M059J (cell line): ENCODE measurements at places on chromosomes 12 and 14. TPM values are rescaled to one million over a fixed set of nuclear protein-coding genes. Genes with fewer than 3 reads are reported as not detected.

Gene LRTM2
- 0.07 TPM in 1 of 2 replicates, not detected in the other for total RNA-seq

Gene GAS2L3
- total RNA-seq, result 32.8 and 38.6 TPM in 2 replicates

DNA sequence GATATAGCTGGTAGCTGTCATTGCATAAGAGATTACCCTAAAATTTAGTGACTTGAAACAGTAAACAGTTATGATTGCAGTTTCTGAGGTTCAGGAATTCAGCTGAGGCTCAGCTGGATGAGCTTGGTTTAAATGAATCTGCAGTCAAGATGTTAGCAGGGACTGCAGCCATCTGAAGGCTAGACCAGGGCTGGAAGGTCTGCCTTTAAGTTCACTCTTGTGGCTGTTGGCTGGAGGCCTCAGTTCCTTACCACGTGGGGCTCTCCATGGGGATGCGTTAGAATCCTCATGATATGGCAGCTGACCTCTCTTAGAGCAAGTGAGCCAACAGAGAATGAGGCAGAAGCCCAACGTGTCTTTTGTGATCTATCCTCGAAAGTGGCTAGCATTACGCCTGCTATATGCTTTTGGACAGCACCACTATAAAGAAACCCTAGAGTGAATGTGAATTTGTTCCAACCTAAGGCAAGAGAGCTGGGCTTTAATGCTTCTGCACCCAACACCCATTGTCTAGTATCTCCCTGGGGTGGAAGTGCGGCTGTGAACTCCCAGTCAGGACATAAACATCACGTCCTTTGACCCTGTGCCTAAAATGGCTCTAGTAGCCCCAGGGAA is 26.0 kb downstream of the HSPB8 start:
- DNase-seq, result no peak

Gene WNT5B
- total RNA-seq, result 25.5 and 43.5 TPM in 2 replicates

Gene IL31
- not detected in 2 replicates for total RNA-seq

- DNase-seq, result no peak
Observed at GRCh38 chr14:34175574-34175973, 224.7 kb upstream of the EGLN3 start.

DNA sequence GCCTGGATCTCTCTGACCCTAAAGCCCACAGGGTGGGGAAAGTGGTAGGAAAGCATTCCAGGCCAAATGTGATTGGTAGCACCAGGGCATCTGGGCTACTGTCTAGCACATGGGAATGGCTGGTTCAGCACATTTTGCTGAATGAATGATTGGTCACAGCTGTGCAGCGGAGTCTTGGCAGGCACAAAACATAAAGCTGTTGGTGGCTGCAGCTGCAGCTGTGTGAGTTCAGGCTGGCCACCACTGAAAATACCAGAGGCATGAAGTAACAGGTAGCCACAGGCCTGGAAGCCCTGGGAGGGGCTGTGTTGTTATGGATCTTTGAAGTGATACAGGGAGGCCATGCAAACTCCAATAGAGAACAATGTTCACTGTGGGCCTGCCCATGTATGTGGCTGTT is 72.7 kb downstream of the MYRFL start:
- peak; percentile 73 for DNase-seq

- no peak for DNase-seq
Observed at GRCh38 chr14:73492670-73493069, 1.9 kb downstream of the RIOX1 start.

DNA sequence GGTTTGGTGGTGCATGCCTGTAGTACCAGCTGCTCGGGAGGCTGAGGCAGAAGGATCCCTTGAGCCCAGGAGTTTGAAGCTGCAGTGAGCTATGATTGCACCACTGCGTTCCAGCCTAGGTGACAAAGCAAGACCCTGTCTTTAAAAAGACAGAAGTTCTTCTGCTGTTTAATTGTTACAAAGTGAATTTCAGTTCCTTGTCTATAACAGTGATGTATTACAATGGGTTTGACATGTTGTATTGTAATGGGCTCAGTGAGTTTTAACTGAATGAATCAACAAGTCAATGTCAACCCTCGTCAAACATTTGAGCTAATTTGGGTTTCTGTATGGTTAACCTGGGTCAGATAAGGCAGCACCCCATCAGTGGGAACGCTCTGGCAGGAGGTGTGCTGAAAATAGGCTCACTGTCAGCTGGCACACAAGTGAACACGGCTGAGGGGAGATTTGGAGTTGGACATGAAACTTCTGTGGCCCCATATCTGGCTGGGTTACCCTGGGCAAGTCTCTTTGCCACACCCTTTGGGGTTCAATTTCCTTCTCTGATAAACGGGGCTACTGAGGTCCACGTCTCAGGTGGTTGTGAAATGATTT is 14.0 kb upstream of the TRPV4 start:
- no peak for DNase-seq

GRCh38 chr12:88035907-88036289 is 6.7 kb upstream of the C12orf50 start:
- no peak for DNase-seq

- DNase-seq, result peak; percentile 33
Observed at GRCh38 chr12:40226705-40227104, 1.9 kb downstream of the LRRK2 start.

DNA sequence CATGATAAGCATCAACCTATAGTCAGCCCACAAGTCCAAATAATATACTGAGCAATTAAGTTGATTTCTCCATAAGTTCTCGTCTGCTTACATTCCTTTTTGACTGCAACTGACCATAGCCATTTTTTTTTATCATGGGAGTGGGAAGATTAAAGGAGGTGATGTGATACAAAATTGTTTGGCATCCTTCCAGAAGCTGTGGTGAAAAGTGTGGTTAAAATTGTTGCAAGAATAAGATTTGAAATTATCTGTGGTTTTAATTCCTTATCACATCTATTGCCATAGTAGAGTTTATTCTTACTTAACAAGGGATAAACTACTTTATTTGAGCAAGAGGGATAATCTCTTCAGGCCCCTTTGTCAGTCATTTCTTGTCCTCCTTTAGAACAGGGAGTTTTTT is 50.7 kb downstream of the LIN52 start:
- DNase-seq, result peak; percentile 49

DNA sequence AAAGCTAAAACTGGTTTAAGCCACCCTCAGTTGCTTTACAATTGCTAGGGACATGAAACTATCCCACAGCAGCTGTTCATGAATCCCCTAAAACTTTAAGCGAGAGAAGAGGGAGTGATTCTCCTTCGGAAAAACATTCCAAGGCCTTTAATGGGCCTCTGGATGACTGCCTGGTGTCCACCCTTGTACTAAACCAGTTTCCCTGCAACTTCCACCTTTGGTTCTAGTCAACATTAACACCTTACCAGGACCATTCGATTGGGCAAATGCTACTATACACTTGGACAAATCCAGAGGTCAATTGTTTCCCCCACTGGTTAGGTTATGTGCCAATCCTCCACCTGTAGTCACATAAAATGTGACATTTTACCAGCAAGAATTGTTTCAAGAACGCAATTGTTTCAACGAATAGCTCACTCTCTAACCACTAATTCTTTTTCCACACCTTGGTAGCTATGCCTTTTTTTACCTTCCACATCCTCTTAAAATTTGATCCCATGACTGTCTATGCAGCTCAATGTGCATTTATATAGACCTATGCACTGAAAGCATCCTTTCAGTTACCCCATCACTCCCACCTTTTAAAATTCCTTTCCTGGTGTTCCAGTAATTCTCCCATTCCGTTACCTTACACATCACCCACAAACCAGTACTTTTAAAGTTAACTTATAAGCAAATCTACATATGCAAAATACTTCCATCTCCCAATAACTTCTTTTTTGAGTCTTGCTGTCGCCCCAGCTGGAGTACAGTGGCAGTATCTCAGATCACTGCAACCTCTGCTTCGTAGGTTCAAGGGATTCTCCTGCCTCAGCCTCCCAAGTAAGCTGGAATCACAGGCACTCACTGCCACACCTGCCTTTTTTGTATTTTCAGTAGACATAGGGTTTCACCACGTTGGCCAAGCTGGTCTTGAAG is 3.6 kb downstream of the UBC start:
- DNase-seq, result peak; percentile 67

GRCh38 chr12:115947696-115948062 is 329.8 kb downstream of the MED13L start:
- DNase-seq, result no peak

- DNase-seq, result no peak
Observed at GRCh38 chr12:109741286-109741969, 27.8 kb downstream of the FAM222A start.

- peak; percentile 91 for DNase-seq
Observed at GRCh38 chr12:9869307-9870161, at the start of gene CLEC2B. Gene CLEC2B, minus strand, starts transcription at chr12:9869354.

- DNase-seq, result no peak
Observed at GRCh38 chr14:20417250-20418186, 4.2 kb upstream of the TEP1 start.

GRCh38 chr12:114160445-114160844 is 194.3 kb upstream of the RBM19 start:
- no peak for DNase-seq

DNA sequence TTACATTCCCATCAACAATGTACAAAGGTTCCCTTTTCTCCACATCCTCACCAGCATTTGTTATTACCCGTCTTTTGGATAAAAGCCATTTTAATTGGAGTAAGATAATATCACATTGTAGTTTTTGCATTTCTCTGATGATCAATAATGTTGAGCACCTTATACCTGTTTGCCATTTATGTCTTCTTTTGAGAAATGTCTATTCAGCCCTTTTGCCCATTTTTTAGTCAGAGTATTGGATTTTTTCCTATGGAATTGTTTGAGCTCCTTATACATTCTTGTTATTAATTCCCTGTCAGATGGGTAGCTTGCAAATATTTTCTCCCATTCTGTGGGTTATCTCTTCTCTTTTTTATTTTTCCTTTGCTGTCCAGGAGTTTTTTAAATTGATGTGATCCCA is 10.7 kb upstream of the OR8S1 start:
- DNase-seq, result no peak

Gene RNASE9
- total RNA-seq, result not detected in 2 replicates
